ENCODE measurements at places on chromosomes 2 and 18. TPM values are rescaled to one million over a fixed set of nuclear protein-coding genes. Genes with fewer than 3 reads are reported as not detected.

Gene PSD4
- 0.65 TPM for total RNA-seq

Gene MSTN
- total RNA-seq = 0.10 TPM

Gene COL6A3
- 25.7 TPM for total RNA-seq

Gene DYNAP
- total RNA-seq = not detected

Gene ATP6V1B1
- total RNA-seq = not detected

Gene CIB4
- not detected for total RNA-seq

Gene FAM228A
- total RNA-seq = 0.10 TPM

Gene HOXD8
- 24.8 TPM for total RNA-seq

Gene CDH19
- total RNA-seq = not detected

Gene DNER
- 0.67 TPM for total RNA-seq

Gene AGXT
- not detected for total RNA-seq

Gene COL4A4
- total RNA-seq = under 0.01 TPM

Gene CYP26B1
- total RNA-seq = 0.65 TPM

All from vein endothelial cell (primary cell).